ENCODE measurements at places on chromosomes 5 and 9.
A peak's percentile ranks its signal among the peaks of the same experiment; 100 is the strongest.

DNA sequence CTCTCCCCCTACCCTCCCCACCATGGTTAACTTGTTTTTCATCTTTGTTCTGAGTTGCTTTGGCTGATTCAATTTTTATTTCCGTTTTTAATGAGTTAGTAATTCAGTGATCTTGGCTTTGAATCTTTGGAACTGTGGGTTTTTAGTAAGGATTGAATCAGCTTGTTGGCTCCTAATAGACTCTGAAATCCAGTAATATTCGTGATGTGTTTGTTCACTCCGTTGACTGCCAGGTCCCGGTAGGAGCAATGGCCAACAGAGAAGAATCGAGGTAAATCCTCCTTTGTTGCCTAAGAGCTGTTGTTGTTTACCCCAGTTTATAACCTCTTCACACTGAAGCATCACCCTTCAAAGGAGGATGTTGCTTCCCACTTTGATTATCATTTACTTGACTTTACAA is 92.7 kb downstream of the PCSK1 start:
- no peak for DNase-seq

DNA sequence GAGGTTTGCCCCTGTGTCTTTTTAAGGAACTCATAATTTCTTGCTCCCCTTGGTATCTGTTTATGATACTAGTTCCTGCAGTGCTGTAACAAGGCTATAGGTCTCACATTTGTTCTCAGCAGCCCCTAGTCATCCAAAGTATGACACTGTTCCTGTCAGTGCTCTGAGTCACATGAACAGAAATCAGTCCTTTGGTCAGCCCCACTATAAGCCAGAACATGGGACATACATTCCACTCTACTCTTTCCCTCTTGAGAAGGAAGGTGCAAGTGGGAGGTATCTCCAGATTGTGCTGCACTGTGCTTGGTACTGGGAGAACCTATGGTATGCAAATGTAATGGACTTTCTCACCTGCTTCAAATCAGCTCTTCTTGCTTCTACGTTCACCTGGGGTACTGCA is 87.0 kb downstream of the IARS1 start:
- no peak for DNase-seq

- peak; percentile 77 for DNase-seq
These were observed 260.7 kb downstream of the SYK start for GRCh38 chr9:91062281-91062680.

DNA sequence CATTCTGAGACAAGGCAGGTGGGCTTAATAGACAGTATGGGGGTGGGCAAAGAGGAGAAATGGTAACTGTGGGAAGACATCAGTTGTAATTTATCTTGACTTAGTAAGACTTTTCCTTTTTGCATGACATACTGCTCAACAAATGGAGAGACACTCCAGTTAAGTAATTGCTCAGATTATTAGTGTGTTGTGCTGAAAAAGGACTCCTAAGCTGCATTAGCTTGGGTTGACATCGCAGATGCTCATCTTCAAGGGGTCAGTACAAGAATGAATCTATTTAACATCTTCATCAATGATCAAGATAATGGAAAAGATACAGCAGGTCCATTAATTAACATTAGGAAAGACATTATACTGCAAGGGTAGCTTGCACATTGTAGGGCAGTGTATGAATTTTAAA is 181.1 kb upstream of the ELAVL2 start:
- no peak for DNase-seq

GRCh38 chr9:101677861-101678260 is 60.6 kb downstream of the GRIN3A start:
- no peak for DNase-seq

- no peak for DNase-seq
These were observed 76.9 kb downstream of the ANKH start for GRCh38 chr5:14794583-14795230.

- DNase-seq, result no peak
These were observed 46.7 kb upstream of the TBC1D9B start for GRCh38 chr5:179954434-179954833.

DNA sequence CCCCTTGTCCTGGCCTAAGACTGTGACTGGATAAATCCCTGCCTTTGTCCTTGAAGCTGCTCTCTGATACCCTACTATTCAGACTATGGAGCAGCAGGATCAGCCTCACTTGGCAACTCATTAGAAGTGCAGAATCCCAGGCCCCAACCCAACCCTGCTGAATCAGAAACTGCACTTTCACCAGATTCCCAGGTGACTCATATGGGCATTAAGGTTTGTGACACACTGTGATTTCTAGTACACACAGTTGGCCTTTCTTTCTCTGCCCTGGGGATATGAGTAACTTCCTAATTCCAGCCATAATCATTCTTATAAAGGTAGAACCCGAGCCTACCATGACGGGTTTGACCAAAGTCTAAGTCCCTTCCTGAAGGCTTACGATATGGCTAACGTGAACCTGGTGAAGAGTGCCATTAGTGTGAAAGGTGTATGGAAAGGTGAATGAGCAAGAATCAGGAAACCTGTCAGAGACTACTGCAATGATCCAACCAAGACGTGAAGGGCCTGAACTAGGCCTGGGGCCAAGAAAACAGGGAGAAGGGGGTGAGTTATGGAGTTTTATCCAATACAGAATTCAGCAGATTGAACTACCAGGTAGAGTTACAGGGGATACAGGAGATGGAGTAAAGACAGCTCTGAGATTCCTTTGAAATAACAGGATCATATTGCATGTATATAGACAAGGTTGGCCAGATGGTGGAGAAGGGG is 533.0 kb downstream of the BNC2 start:
- DNase-seq, result no peak

DNA sequence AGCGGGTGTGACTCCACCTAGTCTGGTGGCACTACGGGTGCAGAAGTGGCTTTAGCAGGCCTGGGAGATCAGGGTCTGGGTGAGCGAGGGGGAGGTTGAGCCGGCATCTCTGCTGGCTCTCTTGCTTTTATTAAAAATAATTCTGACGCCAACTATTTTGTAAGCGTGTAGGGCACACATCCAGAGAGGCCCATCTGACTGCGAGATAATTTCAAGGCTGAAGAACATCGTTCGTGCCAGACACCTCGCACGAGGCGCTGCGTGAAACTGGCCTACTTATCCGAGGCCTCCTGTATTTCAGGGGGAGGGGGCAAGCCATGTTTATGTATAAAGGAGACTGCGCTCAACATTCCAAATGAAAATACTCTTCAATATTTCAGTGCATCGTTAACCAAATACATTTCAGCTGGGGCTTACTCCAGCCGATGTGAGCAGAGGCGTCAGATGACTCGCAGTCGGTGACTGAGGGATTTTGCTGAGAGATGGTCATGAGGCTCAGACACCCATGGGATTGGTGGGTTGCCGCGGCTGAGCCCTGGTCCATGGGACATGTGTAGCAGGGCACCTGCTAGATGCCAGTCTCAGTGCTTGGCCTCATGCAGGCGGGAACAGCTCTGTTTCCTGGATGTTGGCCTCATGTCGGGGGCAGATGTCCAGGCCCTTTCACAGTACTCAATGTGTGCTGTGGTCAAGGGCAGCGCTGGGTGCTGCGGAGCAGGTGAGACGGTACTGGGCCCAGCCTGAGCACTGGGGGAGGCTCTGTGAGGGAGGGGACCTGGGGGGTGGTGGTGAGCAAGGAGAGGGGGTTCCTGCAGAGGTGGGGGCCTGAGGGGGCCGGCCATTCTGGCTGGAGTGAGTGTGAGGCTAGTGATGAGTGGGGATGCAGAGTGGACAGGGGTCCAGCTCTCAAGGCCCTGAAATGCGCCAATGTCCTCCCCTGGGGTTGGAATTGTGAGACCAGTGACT is 201.5 kb downstream of the DAB2IP start:
- DNase-seq, result peak; percentile 67

DNA sequence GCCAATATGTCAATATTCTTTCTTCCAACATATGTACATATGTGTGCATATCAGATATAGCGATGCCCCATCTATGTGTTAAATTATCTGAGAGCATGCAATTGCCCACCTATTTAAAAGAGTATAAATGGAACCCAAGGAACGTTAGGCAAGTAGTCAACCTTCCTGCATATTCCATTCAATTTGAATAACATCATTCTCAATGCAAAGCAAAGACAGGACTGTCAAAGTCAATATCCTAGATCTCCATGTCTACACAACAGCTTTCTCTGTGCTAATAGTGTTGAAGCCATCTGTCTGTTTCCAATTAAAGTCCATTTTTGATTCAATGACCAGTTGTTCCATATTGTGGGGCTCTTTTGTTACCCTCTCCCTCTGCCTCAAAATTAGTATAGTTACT is 85.3 kb upstream of the COX7C start:
- DNase-seq, result no peak

DNA sequence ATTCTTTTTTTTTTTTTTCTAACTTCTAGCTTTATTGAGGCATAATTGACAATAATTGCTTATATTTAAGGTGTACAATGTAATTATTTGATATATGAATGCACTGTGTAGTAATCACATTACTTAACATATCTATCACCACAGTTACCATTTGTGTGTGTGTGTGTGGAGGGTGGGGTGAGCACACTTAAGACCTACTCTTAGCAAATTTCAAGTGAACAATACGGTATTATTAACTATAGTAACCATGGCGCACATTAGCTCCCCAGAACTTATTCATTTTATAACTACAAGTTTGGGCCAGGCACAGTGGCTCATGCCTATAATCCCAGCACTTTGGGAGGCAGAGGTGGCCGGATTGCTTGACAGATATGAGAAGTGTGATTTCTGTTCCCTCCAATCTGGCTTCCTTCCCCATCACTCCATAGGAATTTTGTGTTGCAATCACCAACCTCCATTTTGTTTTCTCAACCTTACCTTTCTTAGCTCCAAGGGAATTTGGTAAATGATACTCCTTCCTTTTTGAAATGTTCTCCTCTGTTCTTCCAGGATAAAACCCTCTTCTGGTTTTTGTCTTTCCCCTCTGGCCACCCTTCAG is 14.9 kb downstream of the TXN start:
- no peak for DNase-seq

All from vagina (tissue), 2 donors.